ENCODE measurements at places on chromosomes 7 and 10. TPM values are rescaled to one million over a fixed set of nuclear protein-coding genes. Genes with fewer than 3 reads are reported as not detected.

TWIST1 gene
- 22.9 TPM for total RNA-seq

PTPRZ1 gene
- total RNA-seq = 13.9 TPM

UCN3 gene
- not detected for total RNA-seq

CHRM2 gene
- total RNA-seq = 19.8 TPM

CNPY1 gene
- 0.32 TPM for total RNA-seq

RHEB gene
- 109 TPM for total RNA-seq

SHLD2 gene
- total RNA-seq = 68.2 TPM

EXOC4 gene
- total RNA-seq = 163 TPM

TFPI2 gene
- 19.3 TPM for total RNA-seq

H2BK1 gene
- not detected for total RNA-seq

MUC12 gene
- 1.1 TPM for total RNA-seq

ACBD7 gene
- total RNA-seq = 5.2 TPM

AGR3 gene
- total RNA-seq = 16.8 TPM

CDK14 gene
- 78.5 TPM for total RNA-seq

GRID2IP gene
- total RNA-seq = 0.32 TPM

ZNF365 gene
- total RNA-seq = 0.85 TPM

UTF1 gene
- not detected for total RNA-seq

PRF1 gene
- 0.90 TPM for total RNA-seq

OR6B1 gene
- total RNA-seq = not detected

MMP21 gene
- 0.69 TPM for total RNA-seq

SYT15 gene
- 2.5 TPM for total RNA-seq

SEMA3C gene
- total RNA-seq = 570 TPM

HOXA1 gene
- total RNA-seq = 2.0 TPM

CPN1 gene
- 0.16 TPM for total RNA-seq

MMD2 gene
- 0.11 TPM for total RNA-seq

CYP3A4 gene
- total RNA-seq = not detected

PPP1R17 gene
- total RNA-seq = not detected

MEIG1 gene
- not detected for total RNA-seq

PNLIPRP3 gene
- not detected for total RNA-seq

RHOBTB1 gene
- 45.8 TPM for total RNA-seq

TMEM229A gene
- total RNA-seq = 2.0 TPM

BEND7 gene
- total RNA-seq = 8.8 TPM

GALNT17 gene
- 27.0 TPM for total RNA-seq

CLRN3 gene
- 0.42 TPM for total RNA-seq

SORCS3 gene
- 1.3 TPM for total RNA-seq

PRSS1 gene
- total RNA-seq = not detected

SLC29A4 gene
- 2.7 TPM for total RNA-seq

OPALIN gene
- not detected for total RNA-seq

TPST1 gene
- total RNA-seq = 172 TPM

JCAD gene
- 52.0 TPM for total RNA-seq

SMO gene
- 35.2 TPM for total RNA-seq

FEZF1 gene
- total RNA-seq = not detected

SEMA3D gene
- total RNA-seq = 102 TPM

NEUROD6 gene
- not detected for total RNA-seq
